ENCODE measurements at places on chromosomes 7 and 10.
A peak's percentile ranks its signal among the peaks of the same experiment; 100 is the strongest.

DNA sequence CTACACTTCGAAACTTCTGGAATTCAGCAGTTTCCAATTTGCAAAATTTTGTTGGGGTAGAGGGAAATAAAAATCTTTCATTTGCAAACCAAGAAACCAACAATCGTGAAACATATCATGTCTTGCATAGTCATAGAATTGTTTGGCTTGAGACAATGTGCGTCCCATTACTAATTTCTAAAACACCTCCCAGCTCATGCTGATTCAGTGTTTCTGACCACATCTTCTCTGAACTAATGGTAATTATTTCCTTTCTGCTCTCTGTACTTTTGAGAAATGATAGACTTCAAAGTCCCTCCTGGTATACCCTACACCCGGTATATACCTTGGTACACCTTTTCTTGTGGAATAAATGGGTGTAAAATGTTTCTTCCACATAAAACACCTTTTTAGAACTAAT lies 41.8 kb upstream of the TSPAN13 start:
- DNase-seq = no peak

GRCh38 chr10:103672345-103672744 lies 178.8 kb downstream of the NEURL1 start:
- DNase-seq = no peak

DNA sequence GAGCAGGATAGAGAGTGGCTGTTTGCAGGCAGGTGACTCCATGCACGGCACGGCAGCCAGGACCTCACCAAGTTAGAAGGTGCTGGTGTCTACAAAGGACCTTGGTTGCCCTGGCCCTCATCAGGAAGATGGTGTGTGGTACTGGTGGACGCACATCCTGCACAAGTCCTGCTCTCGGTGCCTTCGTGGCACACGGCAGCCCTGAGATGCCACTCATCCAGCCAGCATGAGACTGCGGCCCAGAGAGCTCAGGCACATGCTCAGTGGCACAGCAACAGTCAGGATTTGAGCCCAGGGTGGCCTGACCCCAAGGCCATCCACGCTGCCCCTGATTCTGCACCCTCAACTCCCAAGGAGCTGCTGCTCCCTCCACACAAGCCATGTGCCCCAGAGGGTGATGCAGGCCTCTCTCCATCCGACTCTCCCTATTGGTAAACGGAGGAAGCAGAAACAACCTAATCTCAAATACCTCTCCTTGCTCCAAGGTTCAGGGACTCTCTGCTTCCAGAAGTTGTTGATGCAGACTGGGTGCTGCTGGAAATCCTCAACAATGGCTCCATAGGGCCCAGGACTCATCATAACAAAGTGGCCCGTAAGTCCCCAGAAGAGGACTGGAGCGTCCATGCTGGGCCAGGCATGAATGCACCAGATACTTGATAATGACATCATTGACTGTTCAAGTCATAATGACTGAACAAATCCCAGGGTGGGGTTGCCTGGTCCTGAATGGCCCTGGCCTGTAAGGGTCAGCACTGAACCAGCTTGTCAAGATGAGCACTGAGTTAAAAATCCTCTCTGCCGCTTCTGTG lies 93.6 kb downstream of the ARHGAP22 start:
- DNase-seq = no peak

- DNase-seq = no peak
These were observed 551.2 kb upstream of the ANKRD30A start for GRCh38 chr10:36574207-36574606.

DNA sequence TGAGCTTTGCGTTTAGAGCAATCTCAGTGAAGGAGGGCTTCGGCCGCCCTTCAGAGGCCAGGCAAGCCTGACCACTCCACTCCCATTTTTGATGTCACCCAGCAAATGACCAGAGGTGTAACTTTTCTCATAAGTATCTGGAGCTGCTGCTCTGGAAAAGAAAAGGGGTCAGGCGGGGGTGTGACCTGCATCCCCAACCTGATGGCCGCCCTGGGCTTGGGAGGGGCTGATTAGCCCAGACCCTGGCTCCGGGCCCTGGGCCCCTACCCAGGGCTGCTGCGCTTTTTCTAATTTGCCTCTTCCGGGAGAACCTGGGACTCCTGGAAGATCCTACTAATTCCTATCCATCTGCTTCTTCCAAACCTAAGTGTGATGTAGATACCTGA lies 9.6 kb upstream of the EBF3 start:
- DNase-seq = no peak

DNA sequence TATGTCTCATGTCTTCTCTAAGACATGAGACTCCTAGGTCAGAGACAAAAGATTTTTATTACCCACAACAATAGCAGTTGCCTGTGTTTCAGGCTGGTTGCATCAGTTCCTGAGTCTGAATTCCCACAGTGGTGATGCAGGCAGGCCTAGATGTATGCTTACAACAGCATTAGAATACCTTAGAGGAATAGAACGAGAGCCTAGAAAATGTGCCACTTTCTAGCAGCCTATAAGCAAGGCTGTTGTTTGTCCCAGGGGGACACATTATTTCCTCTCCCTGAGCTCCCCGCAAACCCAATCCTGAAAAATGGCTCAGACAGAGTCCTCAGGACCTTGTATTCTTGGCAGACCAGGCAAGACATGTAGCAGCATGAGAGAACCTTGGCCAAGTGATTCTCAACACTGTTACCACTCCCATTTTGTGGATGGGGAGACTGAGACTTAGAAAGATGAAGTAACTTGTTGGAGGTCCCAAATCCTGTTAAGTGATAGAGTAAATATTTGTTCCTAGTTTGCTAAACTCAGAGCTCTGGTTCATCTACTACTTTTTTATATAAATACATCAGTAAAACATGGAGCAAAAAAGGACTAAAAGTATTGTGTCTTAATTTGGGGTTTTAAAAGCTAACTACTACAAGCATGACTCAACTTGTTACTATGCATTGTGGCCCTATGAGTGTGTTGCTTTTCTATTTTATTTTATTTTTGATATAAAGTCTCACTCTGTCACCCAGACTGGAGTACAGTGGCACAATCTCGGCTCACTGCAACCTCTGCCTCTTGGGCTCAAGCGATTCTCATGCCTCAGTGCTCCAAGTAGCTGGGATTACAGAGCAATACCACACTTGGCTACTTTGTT lies 14.2 kb downstream of the VTI1A start:
- peak; percentile 71 for DNase-seq

DNA sequence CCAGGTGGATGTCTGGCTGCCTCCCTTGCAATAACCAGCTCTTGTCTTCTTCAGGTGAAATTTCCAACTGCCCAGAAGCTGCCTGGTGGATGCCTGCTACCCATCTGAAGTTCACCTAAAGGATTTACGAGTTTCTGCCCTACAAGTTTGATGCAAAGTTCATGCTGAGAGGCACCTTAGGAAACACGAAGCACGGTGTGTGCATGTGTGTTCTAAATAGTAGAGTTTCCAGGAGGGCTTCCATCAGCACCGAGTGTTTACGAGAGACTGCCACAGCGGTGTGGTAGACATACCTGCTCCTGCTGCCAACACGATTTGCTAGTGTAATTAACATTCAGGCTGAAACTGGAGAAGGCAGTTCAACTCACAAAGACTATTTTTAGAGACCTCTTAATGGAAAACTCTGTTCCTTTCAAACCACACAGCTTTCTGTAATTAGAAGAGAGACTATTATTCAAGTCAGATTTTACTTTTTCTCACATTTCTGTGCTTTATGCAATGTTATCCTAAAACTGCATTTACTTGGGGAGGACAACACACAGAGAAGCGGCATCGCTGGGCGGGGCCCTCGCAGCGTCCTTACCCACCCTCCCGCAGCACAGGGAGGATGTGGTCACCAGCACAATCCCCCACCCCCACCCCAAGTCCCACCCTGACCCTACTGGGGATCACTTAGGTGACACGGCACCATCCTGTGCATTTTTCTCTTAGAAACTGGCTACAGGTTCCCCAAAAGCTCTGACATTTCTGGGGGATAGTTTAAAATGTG lies 15.5 kb upstream of the CPXM2 start:
- DNase-seq = no peak

- DNase-seq = no peak
These were observed 2.8 kb upstream of the DENND2A start for GRCh38 chr7:140643416-140643815.

DNA sequence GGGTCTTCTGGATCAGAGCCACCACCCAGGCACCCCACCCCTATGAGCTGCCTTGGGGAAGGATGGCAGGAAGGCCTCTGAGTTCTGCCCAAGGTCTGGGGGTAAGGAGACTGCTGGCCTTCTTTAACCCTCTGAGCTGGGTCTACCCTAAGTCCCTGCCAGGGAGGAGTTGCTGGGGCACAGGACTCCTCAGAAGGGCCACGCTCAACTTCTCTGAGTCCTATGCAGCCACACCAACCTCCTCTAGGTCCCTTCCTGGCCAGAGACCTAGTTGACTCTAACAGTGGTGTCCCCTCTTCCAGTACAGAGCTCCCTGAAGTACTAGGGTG lies 2.6 kb upstream of the NEURL1 start:
- DNase-seq = no peak

DNA sequence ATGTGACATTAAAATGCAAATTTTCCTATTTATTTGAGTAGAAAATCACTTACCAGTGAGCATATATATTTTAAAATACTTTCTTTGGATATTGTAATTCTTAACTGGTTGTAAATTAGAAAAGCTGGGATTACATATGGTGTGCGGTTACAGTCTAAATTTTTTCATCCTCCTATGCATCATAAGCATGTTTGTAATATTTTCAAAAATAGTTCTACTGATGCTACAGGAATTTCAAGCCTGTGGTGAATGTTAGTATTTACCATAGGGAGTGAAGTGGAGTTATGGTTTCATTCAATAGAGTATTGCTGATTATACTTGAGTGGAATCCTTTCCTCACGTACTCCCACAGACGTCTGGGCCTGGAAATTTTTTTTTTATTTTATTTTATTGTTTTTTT lies 34.6 kb upstream of the ST7 start:
- no peak for DNase-seq

DNA sequence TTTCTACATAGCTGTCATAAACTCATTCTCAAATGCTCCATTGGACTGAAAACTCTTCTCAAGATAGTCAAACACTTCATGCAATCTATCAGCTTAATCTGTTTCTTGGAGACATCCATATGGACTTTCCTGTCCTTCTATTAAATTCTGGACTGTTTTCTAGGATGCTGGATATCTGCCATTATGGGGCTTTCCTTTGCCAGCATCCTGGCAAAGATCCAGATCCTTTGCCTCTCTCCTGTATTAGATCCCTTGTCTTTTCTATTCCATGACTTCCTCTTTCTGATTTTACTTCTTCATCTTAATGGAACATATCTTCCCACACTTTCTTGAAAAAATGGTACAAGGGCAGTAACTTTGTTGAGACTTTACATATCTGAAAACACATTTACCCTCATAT lies 35.9 kb upstream of the SKAP2 start:
- DNase-seq = peak; percentile 63

GRCh38 chr10:60429084-60429849 lies 39.6 kb upstream of the ANK3 start:
- no peak for DNase-seq

DNA sequence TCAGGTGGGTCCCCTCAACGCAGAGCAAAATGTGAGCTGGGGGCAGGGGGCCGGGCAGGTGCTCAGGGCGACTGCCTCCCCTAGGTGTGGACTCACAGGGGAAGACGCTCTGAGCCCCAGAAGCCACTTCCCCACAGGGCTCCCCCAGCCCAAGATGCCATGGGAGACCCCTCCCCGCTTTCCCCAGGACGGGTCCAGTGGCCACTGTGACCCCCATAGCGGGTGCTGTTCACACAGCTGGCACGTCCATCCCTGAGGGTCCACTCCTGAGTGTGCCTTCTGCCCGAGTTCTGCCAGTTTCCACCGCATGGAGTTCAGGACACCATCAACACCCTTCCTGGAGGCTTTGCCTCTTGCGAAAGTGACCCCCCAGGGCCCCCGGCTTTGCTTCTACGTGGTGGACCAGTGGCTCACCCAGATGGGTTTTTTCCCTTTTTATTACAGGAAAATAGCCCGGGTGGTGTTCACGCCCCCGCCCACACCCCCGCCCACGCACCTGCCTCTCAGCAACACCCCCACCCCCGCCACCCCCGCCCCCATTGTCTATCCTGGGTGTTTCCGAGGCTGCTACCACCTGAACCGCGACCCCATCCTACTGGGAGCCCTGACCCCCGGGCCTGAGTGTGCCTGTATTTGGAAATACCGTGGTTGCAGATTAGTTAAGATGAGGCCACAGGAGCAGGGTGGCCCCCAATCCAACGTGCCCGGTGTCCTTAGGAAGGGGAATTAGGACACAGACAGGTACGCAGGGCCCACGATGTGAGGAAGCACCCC lies 32.0 kb downstream of the ADAP1 start:
- peak; percentile 30 for DNase-seq

DNA sequence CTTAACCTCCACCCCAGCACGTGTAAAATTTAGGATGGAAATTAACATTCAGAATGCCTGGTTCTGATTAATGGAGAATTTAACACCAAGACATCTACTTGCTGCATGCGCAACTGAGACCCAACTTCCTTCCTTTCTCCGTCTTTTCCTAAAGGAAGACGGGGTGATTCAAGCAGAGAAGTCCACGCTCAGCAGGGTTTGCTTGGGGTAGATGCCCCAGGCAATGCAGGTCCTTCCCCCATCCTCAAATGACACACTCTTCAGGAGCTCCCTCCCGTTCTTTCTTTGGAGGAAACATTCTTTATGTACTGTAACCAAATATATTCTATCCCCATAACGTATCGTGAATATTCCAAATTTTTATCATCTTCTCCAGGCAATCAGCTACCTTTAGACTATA lies 47.0 kb downstream of the FAM171A1 start:
- no peak for DNase-seq

DNA sequence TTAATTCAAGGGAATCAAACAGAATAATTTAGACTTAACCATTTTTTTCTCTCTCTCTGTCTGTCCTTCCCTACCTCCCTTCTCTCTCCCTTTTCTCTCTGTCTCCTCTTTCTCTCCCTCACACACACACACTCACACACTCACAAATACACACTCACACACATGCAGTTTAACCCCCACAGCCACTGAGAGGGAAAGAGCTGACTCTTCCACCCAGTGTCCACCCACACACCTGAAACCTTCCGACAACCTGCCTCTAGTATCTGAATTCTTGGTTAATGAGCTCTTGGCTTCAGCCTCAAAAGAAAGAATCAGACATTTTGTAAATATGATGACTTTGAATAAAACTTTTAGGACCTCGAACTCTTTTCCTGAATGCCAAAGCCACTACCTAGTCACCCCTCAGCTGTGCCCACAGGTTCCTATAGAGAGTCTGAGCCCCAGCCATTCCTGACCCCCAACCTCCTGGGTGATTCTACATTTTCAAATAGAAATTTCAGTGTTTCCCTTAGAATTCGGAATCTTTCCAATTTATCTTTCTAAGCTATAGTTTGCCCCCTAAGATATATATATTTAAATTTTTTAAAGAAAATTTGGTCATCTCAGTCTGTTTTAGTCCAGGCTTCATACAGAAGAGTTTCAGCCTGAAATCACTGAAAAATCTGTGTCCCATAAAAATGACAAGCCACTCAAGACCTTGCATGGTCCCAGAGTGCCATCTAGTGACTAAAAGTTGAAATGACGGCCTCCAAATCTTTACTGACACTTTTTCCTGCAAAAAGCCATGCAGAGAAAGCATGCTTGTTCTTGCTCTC lies 202.8 kb downstream of the IPMK start:
- DNase-seq = peak; percentile 8

DNA sequence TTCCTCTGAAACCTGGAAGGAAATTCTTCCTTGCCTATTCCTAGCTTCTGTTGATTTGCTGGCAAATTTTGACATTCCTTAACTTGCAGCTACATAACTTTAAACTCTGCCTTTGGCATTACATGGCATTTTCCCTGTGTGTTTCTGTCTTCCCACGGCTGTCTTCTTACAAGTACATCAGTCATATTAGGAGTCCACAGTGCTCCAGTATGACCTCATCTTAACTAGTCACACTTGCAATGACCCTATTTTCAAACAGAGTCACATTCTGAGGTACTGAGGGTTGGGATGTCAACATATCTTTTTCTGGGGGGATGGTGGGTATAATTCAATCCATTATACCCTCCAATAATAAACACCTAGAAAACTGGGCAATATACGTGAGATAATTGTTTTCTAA lies 37.4 kb upstream of the EPHB6 start:
- no peak for DNase-seq

Measured in inflammatory macrophage treated with lipopolysaccharide for 4 hours (primary cell).